Stimulated activated CD8-positive, alpha-beta memory T cell treated with anti-CD3 and anti-CD28 coated beads, Interleukin-4, amount 100 ng/mL, for 48 hours (primary cell): ENCODE measurements at places on chromosomes 7 and 10.

- no peak for DNase-seq
Observed at GRCh38 chr10:112447620-112447928, 559 bp downstream of the VTI1A start.

DNA sequence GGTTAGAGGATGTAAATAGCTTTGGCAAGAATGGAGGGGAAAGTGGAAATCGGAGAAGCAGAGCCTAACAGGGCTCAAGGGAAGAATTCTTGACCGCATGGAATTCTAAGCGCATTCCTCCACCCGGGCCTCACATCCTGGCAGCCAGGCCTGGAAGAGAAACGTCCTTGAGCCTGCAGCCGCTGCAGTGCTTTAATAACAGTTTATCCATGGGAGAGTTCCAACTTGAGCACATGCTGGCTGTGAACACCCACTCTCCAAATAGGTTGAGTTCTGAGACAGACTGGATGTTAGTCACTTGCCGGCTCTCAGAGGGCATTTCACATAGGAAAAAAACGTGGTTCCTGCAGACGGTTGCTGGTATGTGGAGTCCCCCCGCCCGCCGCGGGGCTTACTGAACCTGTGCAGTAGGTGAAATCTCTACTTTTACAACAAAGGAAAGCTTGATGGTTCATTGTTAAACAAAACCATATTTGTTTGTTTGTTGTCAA is 61.4 kb upstream of the STEAP1B start:
- no peak for DNase-seq

- no peak for DNase-seq
Observed at GRCh38 chr10:125149680-125150047, 10.7 kb downstream of the CTBP2 start.

DNA sequence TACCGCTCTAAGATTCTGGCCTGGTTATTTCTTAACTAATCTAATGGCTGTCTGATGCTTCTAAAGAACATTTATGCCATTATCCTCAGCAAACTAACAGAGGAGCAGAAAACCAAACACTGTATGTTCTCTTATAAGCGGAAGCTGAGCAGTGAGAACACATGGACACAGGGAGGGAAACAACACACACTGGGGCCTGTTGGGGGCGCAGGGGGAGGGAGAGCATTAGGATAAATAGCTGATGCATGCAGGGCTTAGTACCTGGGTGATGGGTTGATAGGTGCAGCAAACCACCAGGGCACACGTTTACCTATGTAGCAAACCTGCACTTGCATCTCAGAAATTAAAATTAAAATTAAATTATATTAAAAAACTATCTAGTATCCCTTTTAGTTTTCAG is 853.5 kb downstream of the GATA3 start:
- no peak for DNase-seq

GRCh38 chr7:92714280-92714679 is 122.1 kb downstream of the CDK6 start:
- DNase-seq: no peak

DNA sequence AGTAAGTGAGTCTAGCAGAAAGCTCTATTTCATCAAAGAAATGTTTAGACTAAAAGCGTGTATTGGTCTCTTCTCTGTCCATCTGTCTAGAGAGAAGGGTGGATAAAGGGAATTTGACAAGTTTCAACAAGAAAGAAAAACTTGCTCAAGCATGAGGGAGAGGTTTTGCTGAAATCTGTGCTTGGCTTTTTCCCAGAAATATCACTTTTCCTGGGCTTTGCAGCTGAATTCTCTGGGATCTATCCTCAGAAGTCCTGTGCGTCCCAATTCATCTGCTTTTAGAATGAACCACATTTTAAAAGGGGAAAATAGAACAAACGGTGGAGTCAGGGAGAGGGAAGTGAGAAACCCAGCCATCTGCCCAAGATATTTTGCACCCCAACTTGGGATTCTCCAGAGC is 59.6 kb upstream of the CELF2 start:
- no peak for DNase-seq

- DNase-seq: no peak
Observed at GRCh38 chr10:58467931-58468635, 44.6 kb upstream of the BICC1 start.

- DNase-seq: no peak
Observed at GRCh38 chr10:124150189-124150806, 56.9 kb upstream of the CHST15 start.

DNA sequence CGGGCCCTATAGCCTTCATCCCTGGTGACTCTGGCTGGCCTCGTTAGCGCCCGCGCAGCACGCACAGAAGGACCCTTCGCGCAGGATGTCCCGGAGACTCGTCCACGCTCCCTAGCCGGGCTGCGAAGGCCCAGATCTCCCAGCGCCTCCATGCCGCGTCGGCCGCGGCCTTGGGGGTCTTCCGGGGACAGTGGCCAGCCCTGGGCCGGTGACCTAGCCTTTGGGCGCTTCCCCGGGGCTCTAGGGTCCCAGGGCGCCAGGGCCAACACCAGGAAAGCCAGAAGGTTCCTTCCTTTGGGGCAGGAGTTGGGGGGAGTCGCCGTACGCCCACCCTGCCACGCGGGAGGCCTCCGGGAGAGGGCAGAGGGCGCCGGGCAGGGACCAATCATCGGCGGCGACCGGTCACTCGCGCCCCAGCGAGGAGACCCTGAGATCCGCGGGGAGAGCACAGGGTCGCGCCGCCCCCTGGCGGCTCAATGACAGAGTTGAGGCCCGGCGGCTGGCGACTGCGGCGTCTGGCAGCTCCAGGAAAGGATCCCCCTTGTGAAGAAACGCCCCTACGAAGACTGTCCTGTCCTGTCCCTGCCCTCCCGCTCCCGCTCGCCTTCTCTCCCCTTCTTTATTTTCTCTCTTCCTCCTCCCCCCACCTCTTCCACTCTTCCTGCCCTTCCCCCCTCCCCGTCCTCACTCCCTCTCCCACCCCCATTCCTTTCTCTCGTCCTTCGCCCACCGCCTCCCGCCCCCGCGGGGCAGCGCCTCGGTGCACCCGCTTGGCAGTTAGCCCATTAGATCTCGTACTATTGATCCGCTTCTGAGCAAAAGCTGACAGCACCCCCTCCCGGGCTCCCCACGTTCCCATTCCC is 62.3 kb upstream of the LBX1 start:
- peak; percentile 76 for DNase-seq

- DNase-seq: no peak
Observed at GRCh38 chr7:17745610-17746009, 194.7 kb downstream of the SNX13 start.

- DNase-seq: no peak
Observed at GRCh38 chr10:67663449-67664087, 32.4 kb downstream of the CTNNA3 start.
